Subcutaneous preadipocyte (primary cell): ENCODE measurements at places on chromosomes 6 and 20. TPM values are rescaled to one million over a fixed set of nuclear protein-coding genes. Genes with fewer than 3 reads are reported as not detected.

Gene RAET1L
- total RNA-seq = not detected in 2 replicates

Gene UFL1
- 23.5 and 28.7 TPM in 2 replicates for total RNA-seq

Gene C20orf144
- 0.20 TPM in 1 of 2 replicates, not detected in the other for total RNA-seq

Gene DXO
- total RNA-seq = 13.5 and 15.1 TPM in 2 replicates

Gene FAM209B
- not detected in 2 replicates for total RNA-seq

Gene SMLR1
- total RNA-seq = not detected in 2 replicates

Gene DDAH2
- total RNA-seq = 22.7 and 32.0 TPM in 2 replicates

Gene PDE7B
- 7.2 and 25.4 TPM in 2 replicates for total RNA-seq
